Naive thymus-derived CD8-positive, alpha-beta T cell (primary cell): ENCODE measurements at places on chromosomes 16 and 17.

- DNase-seq: no peak
Observed at GRCh38 chr17:30505868-30506417, 28.7 kb downstream of the GOSR1 start.

- DNase-seq: no peak
Observed at GRCh38 chr16:49499869-49500610, 126.4 kb downstream of the C16orf78 start.

GRCh38 chr17:48840441-48840840 is 9.6 kb downstream of the CALCOCO2 start:
- DNase-seq: no peak

DNA sequence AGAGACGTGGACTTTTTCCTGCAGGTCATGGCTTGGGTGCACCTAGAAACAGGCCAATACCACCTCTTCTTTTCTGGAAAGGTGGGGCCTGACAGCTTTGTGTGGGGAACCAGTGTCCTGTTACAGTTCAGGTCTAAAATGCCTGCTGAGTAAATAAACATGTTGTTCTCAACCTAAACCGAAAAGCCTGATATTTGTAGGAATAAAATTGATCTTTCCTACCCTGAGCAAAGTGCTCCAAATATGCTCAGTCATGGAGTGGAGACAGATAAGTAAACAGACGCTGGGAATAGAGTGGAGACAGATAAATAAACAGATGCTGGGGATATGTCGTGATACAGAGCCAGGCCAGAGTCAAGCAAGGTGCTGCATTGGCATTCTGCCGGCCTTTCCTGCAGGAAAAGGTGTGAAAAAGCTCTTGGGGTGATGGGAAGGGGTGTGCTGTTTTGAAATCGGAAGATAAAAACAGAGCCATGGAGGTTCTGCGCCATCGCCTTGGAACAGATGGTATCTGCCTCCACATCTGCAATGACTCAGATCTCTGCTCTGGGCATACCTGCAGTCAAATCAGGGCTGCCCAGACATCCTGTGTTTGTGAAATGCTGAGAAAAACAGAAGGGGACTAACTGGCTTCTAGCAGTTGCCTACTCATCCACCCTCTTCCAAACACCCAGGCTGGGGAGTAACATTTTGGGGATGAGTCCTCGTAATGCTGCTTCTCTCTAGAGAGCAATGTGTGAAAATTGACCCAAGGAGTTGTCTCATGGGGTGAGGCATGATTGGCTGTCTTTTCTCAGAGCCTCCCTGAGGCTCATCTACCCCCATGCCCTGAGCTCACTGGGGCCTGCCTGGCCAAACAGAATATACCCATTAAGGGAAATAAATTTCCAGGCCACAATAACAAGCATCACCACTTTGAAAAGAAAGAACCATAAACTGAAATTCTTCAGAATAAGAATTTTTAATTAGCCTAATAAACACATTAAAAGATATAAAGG is 16.8 kb upstream of the TRPV2 start:
- no peak for DNase-seq
